ENCODE measurements at places on chromosomes 6 and 20. TPM values are rescaled to one million over a fixed set of nuclear protein-coding genes. Genes with fewer than 3 reads are reported as not detected.

The CHMP4B gene
- total RNA-seq: 28.4 TPM

The TFB1M gene
- 14.1 TPM for total RNA-seq

The HBS1L gene
- 165 TPM for total RNA-seq

The TMEM244 gene
- total RNA-seq: not detected

The SLC22A7 gene
- not detected for total RNA-seq

The TPMT gene
- 11.0 TPM for total RNA-seq

The RPS6KA2 gene
- 109 TPM for total RNA-seq

The CRISP2 gene
- not detected for total RNA-seq

The TFAP2D gene
- total RNA-seq: not detected

The SIGLEC1 gene
- total RNA-seq: not detected

The CASS4 gene
- 0.09 TPM for total RNA-seq

The SULF2 gene
- 28.3 TPM for total RNA-seq

The KIAA0408 gene
- total RNA-seq: 0.37 TPM

The STK4 gene
- total RNA-seq: 16.6 TPM

The KIAA1755 gene
- 1.9 TPM for total RNA-seq

The RAB32 gene
- total RNA-seq: 111 TPM

The SPACA1 gene
- not detected for total RNA-seq

The CYP39A1 gene
- total RNA-seq: 22.6 TPM

The MICB gene
- total RNA-seq: 8.2 TPM

The C6orf47 gene
- 23.8 TPM for total RNA-seq

The GGTLC1 gene
- not detected for total RNA-seq

The HLA-DRA gene
- total RNA-seq: not detected

The PXDC1 gene
- 40.7 TPM for total RNA-seq

The KIF16B gene
- total RNA-seq: 14.8 TPM

The IPCEF1 gene
- 0.43 TPM for total RNA-seq

The IL20RA gene
- 0.55 TPM for total RNA-seq

The PTK7 gene
- 141 TPM for total RNA-seq

The EEF1A1 gene
- total RNA-seq: 32,567 TPM

The FNDC1 gene
- total RNA-seq: 0.14 TPM

The LTB gene
- total RNA-seq: not detected

The CLVS2 gene
- total RNA-seq: under 0.01 TPM

The KIF6 gene
- under 0.01 TPM for total RNA-seq

The COL11A2 gene
- 0.14 TPM for total RNA-seq

The NFATC2 gene
- under 0.01 TPM for total RNA-seq

The DLL1 gene
- total RNA-seq: 0.46 TPM

The FOXS1 gene
- total RNA-seq: not detected

The LHFPL5 gene
- total RNA-seq: not detected

The NHLRC1 gene
- total RNA-seq: 1.8 TPM

The TAGAP gene
- not detected for total RNA-seq

The BPIFB4 gene
- total RNA-seq: not detected

The DDX43 gene
- 0.55 TPM for total RNA-seq

The BPIFB2 gene
- not detected for total RNA-seq

The RBPJL gene
- total RNA-seq: not detected

The CGA gene
- 0.09 TPM for total RNA-seq

The GRM4 gene
- under 0.01 TPM for total RNA-seq

The RWDD2A gene
- 5.0 TPM for total RNA-seq

The GINS1 gene
- 1.4 TPM for total RNA-seq

The TNFAIP3 gene
- total RNA-seq: 8.7 TPM

The DEFB127 gene
- total RNA-seq: not detected

The MOG gene
- not detected for total RNA-seq

The OR2B6 gene
- not detected for total RNA-seq

The TNF gene
- total RNA-seq: not detected

The FERMT1 gene
- 2.8 TPM for total RNA-seq

The SMIM13 gene
- total RNA-seq: 9.4 TPM

The SRSF12 gene
- 0.09 TPM for total RNA-seq

The REM1 gene
- not detected for total RNA-seq

The RFX6 gene
- total RNA-seq: not detected

The ELOVL4 gene
- total RNA-seq: 5.6 TPM

The ZBP1 gene
- not detected for total RNA-seq

The NEURL2 gene
- 5.9 TPM for total RNA-seq

Measured in smooth muscle cell of bladder (primary cell).